ENCODE measurements at places on chromosomes 4 and X.

DNA sequence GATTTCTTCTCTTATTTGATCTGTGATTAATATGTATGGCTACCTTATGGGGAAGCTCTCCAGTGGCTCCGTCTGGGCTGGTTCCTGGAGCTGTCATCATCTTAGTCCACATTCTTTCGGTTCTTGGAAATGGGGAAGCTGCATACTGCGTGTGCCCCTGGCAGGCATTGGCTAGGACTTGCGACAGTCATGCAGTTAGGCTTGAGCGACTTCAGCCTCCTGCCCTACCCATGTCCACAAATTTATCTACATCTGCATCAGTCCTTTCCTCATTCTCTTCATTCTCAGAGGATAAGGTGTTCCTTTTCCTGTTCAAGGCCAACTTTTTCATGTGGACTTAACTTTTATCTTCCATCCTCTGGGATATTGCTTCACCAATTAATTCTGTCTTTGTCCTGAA is 214.2 kb downstream of the RELL1 start:
- DNase-seq: no peak

GRCh38 chr4:140126261-140126660 is 27.7 kb downstream of the MAML3 start:
- no peak for DNase-seq

DNA sequence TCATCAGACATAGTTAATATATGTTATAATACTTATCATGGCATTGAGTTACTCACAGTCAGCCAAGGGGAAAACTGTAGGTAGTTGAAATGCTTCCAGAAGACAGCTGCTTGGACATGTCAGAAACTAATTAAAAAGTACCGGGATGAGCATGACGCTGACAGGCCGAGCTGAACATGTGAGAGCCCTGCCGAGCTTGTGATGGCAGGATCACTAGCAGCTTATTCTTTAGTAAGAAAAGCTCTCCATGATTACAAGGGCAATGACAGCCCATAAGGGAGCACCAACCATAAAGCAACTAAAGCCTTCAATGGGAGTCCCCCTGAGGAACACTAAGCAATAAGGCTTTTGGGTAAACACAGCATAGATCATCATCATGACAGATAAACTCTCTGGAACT is 435.6 kb downstream of the TLL1 start:
- no peak for DNase-seq

DNA sequence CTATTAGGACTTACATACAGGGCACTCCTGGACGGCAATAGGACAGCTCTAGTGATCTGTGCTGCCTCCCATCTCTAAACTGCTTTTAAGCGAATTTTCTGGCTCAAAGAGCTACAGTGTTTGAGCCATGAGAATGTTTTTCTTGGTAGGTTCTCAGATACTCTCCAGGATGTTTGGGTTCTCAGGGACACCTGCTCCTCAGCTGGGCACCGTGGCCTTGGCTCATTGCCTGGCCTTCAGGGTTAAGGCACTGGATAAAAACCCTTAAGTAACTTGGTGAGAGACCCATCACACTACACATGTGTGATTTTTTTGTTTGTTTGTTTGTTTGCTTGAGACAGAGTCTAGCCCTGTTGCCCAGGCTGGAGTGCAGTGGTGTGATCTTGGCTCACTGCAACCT is 38.5 kb upstream of the HERC5 start:
- DNase-seq: no peak

DNA sequence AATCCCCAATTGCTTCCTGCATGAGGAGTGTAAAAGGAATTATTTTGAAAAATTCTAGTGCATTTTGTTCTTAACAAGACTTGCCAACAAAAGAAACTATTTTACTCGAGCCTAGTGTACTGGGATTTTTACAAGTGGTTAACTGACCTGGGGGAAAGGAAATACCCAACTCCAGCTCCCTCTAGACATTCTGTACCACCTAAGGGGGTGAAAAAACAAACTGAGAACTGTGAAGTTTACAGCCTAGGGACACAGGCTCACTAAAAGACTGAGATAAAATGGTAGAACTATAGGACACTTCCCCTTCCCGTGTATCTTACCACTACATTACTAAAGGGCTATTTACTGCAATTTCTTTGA is 2.6 kb upstream of the ADH5 start:
- no peak for DNase-seq

GRCh38 chr4:24656906-24657305 is 72.6 kb upstream of the DHX15 start:
- no peak for DNase-seq

GRCh38 chrX:43595931-43596330 is 60.2 kb upstream of the MAOA start:
- DNase-seq: no peak
